ENCODE measurements at places on chromosomes 3 and 15.

DNA sequence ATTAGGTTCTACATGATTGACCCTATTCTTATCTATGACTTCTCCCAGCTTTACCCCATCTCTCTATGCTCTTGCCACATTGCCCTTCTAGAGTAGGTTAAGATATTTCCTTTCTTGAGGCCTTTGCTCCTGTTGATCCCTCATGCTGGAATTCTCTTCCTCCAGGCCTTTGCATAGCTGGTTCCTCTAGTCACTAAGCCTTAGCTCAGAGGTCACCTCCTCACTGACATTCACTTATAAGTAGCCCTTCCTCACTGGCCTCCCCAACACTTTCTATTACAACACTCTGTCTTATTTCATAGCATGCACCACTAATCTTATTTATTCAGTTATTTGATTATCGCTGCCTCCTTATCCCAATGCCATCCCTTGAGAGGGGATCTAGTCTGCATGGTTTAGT is 228.4 kb upstream of the COL8A1 start:
- DNase-seq: no peak

DNA sequence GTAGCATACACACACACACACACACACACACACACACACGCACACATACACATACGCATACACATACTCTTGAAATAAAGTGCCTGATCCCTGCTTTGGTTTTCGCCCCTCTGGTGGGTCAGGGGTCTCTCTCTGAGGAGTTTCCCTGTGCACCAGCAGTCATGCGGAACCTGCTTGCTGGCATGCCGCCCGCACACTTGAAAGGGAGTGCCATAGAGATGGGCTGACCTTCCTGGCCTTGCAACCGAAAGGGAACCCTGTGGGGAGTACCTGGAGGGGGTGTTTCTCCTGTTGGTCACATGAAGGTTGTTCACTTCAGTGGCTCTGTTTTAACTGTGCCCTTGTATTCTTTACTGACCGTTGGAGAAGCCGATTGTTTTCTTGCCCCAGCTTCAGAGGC is 752.3 kb downstream of the NR2F2 start:
- no peak for DNase-seq

GRCh38 chr3:165210132-165210531 is 13.9 kb upstream of the SLITRK3 start:
- no peak for DNase-seq

DNA sequence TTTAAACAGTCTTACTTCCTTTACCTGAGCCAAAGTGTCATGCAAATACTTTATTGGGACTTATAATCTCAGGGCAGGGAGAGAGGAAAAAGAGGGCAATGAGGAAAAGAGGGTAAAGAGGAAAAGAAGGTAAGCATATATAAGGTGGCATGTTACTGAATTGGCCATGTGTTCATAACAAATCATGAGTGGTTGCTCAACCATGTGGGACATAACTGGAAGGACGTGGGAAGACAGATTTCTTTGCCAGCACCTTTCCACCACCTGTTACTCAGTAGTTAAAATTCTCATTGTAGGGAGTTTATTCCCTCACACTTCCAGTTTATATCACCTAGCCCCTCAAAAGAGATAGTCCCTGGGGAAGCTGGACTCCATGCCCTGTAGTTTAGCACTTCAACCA is 54.7 kb upstream of the TPRG1 start:
- peak; percentile 74 for DNase-seq
